ENCODE measurements at places on chromosomes 5 and 9.

DNA sequence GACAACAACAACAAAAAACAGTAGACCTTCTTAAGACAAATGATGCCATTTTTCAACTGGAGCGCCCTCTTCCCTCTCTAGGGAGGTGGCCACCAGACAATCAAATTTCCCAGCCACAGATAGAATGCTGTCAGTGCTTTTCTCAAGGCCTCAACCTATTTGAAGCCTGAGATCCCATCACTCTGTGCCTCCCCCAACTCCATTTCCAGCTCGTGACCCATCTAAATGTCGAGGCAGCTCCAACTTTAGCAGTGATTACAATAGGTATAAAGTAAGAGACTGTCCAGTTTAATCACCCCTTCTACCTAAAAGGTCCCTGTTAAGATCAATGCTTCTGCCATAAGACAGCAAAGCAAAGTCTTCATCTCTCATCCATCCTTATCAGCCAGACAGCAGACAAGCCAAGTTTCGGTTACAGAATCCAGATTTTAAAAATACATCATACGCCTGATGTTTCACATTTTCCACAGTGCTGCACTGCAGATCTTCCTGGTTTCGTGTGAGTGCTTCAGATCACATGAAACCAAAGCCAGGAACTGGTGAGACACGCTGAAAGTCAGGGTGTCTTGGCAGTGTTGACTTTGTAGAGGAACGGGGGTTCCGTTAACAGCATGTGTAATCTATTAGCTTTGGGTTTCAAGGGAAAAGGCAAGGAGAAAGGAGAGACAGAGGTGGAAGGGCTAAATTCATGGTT lies 447.8 kb downstream of the ENC1 start:
- no peak for DNase-seq

DNA sequence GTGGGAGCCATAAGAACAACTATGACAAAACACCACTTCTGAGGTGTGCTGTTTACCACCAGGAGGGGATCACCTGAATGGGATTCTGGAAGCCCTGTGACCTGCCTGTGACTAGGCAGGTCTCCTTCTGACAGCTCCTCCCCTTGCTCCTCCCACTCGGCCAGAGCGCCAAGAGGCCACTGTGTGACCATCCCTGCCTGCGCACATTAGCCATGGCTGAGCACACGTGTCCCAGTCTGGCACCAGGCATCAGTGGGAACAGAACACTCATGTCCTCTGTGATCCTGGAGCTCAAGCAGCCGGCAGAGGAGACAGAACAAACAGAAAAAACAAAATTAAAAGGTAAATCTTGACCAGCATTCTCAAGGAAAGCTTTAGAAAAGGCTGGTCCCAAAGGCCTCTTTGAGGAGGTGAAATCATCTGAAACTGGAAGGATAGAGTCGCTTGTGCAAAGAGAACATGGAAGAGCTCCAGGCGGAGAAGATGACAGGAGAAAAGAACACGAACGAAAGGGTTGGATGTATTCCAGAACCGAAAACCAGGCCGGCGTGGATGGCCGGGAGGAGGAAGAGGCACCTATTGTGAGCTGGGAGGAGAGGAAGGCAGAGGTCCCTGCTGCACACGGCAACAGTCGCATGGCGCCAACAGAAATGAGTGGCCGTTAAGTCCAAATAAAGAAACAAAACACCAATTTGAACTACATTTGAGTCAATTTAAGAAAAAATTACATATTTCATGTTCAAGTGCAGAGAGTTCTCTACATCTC lies 5.1 kb downstream of the MED10 start:
- no peak for DNase-seq

DNA sequence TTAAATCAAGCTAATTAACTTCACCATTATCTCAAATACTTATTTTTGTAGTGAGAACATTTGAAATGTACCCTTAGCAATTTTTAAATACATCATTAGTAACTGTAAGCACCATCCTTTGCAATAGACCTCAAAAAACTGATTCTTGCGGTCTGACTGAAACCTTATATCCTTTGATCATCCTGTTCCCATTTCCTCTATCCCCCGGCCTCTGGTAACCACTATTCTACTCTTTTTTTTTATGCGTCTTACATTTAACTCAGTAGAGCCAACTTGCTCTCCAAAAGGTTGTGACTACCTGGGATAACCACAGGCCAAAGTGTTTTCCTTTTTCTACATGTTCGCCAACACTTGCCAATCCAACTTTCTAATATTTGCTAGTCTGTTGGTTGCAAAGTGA lies 106.1 kb downstream of the IRX1 start:
- no peak for DNase-seq

DNA sequence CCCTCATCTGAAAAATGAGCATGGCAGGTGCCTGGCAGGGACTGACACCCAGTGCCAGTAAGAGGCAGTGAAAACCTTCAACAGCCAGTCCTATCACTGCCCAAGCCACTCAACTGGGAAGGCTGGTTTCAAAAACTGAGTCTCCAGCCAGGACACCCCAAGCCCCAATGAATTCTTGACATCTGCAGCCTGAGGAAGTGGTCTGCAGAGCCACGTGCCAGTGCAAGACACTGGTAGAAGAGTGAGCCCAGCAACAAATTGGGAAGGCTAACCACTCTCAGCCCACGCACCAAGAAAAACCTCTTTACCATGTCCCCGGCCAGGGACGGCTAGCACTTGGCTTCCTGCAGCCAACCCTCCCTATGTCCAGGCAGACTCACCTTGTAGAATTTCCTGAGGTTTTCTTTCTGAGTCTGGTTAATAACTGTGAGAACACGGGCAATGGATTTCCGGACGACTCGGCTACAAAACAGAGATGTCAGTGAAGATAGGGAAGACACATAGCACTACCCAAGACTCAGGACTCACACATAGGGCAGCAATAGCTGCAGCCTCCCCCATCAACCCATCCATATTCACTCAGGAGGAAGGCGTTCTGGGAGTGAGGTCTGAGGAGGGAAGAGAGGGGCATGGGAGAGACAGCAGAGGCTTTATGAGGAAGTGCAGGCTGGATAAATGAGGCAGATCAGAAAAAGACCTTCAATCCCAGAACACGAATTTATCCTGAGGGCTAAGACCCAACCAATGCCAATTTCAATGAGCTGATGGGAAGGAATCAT lies 1.8 kb downstream of the RPL35 start:
- no peak for DNase-seq

GRCh38 chr5:143554187-143554717 lies 150.8 kb upstream of the NR3C1 start:
- DNase-seq: peak; percentile 99

DNA sequence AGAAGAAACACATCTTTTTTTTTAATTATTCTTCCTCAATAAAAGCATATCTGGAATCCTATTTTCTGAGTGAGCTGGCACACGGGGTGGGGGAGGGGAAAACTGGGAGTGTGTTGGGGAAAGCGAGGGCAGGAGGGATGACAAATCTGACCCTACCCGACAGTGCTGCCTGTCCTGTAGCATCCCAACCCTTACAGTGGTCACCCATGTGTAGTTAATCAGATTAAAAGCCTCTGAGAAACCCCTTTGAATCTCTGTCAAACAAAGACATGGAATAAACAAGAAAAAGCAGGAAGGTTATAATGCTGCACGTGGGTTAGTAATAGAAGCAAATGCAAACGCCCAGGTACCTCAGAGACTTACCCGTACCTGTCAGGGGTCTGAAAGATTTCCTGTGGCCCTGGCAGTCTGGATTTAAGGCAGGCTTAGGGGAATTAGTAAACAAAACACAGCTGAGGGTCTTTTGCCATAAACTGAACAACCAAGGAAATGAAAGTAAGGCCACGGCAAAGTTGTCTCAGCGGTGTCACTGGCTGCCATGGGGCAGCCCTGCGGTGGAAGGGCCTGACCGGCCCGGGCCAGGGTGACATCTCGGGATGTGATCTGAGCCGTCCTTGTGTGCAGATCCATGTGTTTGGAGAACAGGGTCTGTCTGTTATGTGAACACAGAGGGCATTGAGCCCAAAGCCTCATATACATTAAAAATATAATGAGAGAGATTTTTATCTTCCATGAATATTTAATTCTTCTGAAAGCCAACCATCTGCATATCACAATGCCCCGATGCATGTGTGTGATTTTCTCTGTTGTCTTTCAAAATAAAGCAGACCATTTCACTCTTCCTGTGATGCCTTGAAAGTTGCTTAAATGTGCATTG lies 308.2 kb downstream of the ZNF608 start:
- no peak for DNase-seq

GRCh38 chr5:128498844-128499455 lies 39.1 kb downstream of the FBN2 start:
- peak; percentile 48 for DNase-seq

DNA sequence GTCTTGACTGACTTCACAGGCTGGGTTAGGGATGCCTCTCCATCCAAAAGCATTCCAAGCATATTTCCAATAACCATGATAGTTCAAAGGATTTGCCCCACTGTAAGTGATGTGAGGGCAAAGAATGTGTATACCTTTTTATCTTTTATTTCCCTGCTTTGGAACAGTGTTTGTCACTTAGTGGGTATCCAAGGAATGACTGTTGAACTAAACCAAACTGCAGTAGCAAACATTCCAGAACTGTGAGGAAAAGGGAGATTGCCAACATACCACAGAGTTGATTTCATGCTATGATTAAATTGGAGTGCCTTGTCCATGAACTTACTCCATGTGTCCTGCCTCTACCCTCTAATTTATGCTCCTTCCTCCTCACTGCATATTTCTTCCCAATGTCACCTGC lies 400.0 kb downstream of the KIAA0825 start:
- peak; percentile 92 for DNase-seq

GRCh38 chr5:168752416-168753190 lies 173.4 kb upstream of the PANK3 start:
- DNase-seq: no peak

DNA sequence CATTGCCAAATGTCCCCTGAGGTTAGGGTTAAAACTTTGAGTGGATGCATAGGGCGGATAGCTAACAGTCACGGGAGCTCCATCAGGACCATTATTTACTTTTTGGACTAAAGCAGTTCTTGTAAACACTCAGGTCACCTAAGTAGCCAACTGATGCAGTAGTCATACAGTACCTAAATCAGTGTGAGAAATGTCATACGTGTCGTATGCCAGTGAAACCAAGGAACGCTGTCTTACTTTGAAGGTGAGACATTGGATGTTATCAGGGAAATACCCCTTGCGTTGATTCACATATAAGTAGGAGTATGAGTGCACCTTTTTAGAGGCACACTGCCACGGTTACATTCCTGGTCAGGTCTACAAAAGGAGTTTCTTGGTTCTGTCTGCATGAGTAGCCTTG lies 101.9 kb downstream of the LNPEP start:
- DNase-seq: no peak

GRCh38 chr5:126437721-126438120 lies 14.5 kb downstream of the GRAMD2B start:
- DNase-seq: no peak
